ENCODE measurements at places on chromosomes 13 and 19.

DNA sequence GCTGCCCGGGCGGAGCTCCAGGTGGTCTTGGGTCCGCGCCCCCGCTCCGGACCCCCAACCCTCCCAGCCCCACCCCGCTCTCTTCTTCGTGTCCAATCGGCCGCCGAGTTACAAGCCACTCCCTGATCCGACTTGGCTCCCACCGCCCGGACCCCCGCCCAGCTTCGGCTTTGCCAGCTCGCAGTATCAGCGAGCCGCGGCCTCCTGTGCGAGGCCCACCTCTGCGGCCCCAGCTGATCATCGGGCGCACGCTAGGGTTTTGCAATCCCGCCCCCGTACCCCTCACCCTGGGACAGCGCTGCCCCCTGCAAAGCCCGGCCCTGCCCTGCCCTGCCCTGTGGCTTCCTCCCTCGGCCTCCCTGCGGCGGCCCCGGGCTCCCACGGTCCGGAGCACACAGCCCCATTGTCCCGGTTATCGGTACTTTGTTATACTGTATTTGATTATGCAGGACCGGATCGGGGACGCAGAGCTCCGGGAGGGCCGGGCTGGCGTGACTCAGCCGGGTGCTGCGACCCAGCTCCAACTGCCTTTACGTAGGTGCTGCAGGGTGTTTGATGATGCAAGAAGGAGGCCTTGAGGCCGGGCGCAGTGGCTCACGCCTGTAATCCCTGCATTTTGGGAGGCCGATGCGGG, 598 bp upstream of the LPAR2 start:
- no peak for DNase-seq

GRCh38 chr19:32173836-32174235, 171.6 kb upstream of the ZNF507 start:
- DNase-seq = no peak

DNA sequence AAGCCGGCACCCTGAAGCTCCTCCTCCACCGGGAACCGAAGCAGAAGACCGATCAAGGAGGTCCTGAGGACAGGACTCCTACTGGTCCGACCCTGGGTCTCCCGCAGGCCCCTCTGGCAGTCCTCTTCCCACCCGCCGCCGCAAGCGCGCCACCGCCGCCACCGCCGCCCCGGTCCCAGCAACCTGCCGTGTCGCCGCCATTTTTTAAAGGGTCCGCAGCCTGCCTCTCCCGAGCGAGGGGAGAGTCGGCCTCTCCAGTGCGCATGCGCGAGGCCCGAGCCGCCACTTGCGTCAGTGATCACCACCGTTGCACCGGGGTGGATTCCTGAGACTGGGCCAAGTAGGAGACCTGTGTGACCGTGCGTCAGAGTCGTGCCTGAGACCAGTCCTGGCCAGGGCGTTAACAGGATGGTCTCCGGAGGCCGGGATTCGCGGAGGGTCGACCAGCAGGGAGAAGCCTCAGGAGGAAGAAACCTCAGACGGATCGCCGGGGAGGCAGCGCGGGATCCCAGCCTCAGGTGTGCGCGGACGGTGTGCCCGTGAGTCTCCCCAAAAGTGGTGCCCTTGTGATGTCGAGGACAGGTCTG, 51.6 kb downstream of the ZNF146 start:
- DNase-seq = no peak

DNA sequence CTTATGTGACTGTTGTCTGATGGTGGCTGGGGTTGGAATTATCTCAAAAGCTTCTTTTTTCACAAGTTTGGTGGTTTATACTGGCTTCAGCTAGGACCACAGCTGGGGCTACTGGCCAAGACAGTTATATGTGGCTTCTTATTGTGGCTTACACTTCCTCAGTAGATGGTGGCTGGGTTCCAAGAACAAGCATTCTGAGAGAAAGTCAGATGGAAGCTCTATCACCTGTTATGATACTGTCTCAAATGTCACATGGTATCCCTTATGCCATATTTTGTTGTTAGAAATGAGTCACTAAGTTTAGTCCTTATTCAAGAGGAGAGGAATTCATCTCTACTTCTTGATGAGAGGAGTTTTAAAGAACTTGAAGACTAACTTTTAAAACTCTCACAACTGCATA, 41.6 kb downstream of the NDFIP2 start:
- DNase-seq = peak; percentile 93

GRCh38 chr13:93190006-93190405, 36.6 kb upstream of the GPC6 start:
- no peak for DNase-seq

DNA sequence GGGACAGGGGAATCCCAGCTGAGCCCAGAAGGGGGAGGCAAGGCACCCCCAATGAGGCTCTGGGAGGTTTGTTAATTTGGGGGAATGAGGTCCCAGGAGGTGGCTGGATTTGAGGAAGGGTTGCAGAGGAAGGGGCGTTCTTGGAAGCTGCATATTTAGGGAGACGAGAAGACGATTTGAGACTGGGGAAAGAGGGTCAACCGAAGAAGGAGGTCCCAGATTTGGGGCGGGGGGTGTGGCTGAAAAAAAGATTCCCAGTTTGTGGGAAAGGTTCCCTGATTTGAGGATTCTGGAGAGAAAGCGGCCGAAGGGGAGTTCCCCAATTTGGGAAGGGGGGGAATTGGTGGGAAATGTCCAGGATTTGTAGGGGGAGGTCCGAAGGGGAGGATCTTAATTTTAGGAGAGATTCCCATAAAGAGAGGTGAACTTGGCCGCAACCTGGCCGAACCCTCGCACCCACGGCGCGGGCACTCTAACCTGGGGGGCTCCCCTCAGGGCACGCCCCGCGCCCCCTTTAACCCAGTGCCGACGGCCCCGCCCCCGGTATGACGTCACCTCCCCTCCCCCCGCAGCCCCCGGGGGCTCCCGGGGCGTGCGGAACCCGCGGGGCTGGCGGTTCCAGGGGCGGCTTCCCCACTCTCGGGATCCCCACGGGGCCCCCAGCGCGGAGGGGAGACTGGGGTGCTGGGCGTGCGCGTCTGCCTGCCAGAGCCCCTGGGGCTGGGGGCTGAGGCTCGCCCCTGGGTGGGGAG, 1.2 kb downstream of the PTPRS start:
- DNase-seq = no peak

- no peak for DNase-seq
Measured at GRCh38 chr13:46656786-46657185, 103.8 kb downstream of the LRCH1 start.

- peak; percentile 88 for DNase-seq
Measured at GRCh38 chr13:106612688-106613087, 44.8 kb upstream of the ARGLU1 start.

GRCh38 chr19:41505105-41505504, 62.1 kb downstream of the ERICH4 start:
- no peak for DNase-seq

- DNase-seq = peak; percentile 100
Measured at GRCh38 chr19:6737284-6737872, at the start of gene GPR108. GPR108 (minus strand) TSS chr19:6737580; CDS start chr19:6737576, 4 bp downstream.

DNA sequence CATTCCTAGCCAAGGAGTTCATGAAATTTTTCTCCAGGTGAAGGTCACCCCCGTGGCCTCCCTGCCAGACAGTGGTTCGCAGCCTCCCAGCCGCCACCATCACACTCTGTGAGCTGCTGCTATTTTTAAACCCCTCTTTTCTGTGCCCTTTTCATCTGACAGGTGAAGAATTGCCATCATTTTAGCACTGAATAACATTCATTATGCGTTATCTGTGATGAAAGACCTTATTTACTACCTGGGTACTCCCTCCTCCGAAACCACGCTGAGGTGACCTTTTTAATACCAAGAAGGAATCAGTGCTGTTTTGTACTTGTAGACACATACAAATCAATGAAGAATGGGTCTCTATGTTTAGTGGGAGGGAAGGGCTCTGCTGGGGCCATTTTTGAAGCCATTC, 148.9 kb upstream of the GPR12 start:
- no peak for DNase-seq

GRCh38 chr13:45695198-45695730, 6.9 kb upstream of the CBY2 start:
- DNase-seq = no peak

- peak; percentile 31 for DNase-seq
Measured at GRCh38 chr13:97223711-97224541, 1.8 kb downstream of the MBNL2 start.

- no peak for DNase-seq
Measured at GRCh38 chr13:42762251-42762650, 19.1 kb upstream of the FAM216B start.

GRCh38 chr13:113129480-113129879, 6.9 kb downstream of the F10 start:
- DNase-seq = no peak

DNA sequence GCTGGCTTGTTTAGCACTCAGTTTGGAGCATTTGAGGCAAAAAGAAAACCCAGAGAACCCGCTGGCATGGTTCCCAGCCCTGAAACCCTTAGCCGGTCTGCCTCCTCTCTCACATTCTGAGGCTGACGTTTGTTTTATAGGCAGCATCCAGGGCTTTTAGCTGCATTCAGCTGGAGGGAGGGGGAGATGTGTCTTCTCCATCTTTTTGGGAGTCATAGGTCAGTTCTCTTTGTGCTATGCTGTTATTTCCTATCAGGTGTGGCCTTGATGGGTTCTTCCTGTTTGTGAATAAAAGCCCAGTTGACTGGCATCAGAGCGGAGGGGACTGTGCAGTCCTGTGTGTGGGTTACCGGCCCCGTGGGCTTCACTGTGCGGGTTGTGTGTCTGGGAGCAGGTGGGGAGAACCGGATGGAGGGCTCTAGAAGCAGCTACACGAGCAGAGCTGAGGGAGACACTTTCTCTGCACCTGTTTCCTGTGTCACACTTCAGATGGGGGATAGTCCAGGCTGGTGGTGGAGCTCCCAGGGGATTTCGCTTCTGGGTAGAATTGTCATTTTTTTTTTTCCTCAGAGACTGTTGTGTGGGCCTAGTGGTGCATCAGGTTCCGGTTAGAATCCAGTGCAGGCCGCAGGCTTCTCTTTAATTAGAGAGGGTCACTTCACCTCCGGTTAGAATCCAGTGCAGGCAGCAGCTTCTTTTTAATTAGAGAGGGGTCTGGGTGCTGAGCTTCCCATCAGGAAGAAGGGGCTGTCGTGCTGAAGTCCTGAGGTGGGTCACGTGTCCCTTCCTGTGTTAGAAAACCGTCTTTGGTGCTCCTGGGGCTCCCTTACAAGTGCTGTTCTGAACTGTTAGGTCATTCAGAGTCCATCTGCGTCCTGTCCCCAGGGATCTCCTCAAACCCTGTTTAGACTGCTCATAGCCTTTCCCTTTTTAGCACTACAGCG, 69.6 kb downstream of the ARHGEF7 start:
- DNase-seq = peak; percentile 51

- DNase-seq = peak; percentile 72
Measured at GRCh38 chr19:7394731-7395359, 46.1 kb downstream of the ARHGEF18 start.

DNA sequence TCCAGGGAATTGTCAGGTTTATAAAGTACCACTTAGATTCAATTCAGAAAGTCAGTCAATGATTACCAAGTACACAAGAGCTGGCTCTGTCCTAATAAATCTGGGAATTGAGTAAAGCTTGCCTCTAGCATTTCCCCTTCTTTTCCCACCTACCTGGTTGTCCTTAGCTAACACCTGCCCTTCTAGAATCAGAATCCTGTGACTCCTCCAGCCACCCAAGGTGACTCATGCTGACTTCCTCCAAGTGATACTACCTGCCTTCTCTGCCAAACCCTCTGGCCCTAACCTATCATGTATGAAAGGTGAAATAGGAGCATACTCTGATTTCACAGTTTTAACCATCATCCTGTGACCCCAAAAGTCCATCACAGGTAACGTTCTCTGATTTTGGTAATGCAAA, 151.2 kb downstream of the DIAPH3 start:
- DNase-seq = no peak

DNA sequence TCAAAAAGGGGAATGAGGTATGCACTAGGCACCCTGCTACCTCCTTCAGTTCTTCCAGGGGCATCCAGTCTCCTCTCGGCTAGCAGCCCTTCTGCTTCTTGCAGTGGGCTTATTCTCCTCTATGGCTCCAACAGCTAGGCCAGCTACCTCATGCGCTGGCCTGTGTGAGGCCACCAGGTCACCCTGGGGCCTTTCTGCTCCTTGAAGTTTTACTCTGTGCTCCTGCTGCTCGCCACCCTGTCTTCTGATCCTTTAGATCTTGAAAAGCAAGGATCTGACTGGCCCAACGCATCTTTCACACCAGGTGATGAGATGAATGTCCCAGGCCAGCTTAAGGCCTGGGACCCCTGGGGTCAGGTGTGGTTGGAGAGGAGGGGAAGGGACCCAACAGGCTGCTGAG, 66.2 kb downstream of the RUBCNL start:
- DNase-seq = no peak

GRCh38 chr13:80477661-80478443, 136.9 kb upstream of the SPRY2 start:
- no peak for DNase-seq

DNA sequence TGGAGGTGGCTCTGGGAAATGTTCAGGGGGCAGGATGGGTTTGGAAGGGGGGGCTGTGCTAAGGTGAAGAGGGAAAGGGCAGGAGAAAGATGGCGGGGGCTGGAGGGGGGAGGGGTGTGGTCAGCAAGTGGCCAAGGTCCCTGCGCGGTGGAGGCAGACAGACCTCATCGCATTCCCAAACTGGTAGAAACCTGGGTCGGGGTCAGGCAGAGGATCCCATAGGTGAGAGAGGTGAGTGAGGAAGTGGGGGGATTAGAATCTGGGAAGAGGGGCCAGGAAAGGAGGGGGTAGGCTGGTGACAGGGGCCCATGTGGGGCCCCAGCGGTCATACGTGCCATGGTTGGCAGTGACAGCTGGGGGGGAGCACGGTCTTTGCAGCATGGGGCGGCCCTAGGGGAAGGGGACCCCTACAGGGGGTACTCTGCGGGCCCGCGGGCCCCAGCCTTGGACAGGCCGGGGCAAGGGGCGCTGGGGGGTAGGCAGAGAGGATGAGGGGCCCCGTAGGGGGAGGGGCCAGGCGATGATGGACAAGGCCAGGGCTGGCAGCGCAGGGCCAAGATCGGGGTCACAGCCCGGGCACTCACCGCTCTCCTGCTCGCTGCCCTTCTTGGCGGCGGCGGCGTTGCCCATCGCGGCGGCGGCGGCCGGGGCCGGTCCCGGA, 514 bp downstream of the PRKACA start:
- no peak for DNase-seq

GRCh38 chr13:46593398-46593797, 40.4 kb downstream of the LRCH1 start:
- no peak for DNase-seq

DNA sequence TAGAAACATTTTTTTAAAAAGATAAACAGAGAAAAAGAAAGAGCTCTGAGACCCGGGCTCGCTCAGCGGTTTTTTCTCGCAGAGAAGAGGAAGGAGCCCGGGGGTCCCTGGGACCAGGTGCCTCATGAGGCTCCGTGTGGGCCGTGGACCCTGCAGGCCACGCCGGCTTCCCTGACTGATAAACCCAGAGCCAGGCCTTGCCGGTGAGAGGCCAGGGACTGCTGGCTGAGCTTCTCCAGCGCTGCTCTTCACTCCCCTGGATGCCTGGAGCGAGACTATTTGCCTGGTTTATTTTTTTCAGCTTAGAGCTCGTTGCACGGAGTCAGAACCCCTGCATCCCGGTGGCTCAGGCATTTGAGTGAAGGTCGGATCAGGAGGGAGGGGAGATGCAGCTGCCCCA, 53.4 kb upstream of the F7 start:
- DNase-seq = no peak

Measured in Kasumi-1 (cell line).